ENCODE measurements at places on chromosomes 16 and 17.
A peak's percentile ranks its signal among the peaks of the same experiment; 100 is the strongest.

GRCh38 chr17:71176331-71176730 lies 944.5 kb upstream of the SOX9 start:
- no peak for DNase-seq

DNA sequence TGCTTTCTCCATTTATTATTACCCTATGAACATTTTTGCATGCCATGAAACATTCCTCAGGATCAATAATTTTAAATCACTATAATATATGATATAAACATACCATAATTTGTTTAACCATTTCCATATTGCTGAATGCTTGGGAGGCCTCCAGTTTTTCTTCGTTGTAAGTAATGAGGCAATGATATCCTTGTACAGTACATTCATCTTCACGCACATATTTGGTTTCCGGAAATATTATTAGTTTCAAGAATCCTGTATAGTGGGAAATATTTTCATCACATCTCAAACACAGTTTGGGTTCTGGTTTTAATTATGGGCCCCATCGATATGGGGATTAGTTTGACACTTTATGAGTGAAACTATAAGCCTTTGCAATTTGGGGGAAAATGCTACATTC lies 135.4 kb downstream of the HS3ST3B1 start:
- DNase-seq: no peak

DNA sequence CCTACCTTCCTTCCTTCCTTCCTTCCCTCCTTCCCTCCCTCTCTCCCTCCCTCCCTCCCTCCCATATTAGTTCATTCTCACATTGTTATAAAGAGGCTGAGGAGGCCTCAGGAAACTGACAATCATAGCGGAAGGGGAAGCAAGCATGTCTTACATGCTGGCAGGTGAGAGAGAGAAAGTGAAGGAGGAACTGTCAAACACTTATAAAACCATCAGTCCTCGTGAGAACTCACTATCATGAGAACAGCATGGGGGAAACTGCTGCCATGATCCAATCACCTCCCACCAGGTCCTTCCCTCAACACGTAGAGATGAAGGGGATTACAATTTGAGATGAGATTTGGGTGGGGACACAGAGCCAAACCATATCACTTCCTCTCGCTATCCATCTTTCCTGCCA lies 281.6 kb upstream of the FOXF1 start:
- no peak for DNase-seq

GRCh38 chr16:81647527-81647926 lies 131.6 kb upstream of the PLCG2 start:
- DNase-seq: peak; percentile 28

DNA sequence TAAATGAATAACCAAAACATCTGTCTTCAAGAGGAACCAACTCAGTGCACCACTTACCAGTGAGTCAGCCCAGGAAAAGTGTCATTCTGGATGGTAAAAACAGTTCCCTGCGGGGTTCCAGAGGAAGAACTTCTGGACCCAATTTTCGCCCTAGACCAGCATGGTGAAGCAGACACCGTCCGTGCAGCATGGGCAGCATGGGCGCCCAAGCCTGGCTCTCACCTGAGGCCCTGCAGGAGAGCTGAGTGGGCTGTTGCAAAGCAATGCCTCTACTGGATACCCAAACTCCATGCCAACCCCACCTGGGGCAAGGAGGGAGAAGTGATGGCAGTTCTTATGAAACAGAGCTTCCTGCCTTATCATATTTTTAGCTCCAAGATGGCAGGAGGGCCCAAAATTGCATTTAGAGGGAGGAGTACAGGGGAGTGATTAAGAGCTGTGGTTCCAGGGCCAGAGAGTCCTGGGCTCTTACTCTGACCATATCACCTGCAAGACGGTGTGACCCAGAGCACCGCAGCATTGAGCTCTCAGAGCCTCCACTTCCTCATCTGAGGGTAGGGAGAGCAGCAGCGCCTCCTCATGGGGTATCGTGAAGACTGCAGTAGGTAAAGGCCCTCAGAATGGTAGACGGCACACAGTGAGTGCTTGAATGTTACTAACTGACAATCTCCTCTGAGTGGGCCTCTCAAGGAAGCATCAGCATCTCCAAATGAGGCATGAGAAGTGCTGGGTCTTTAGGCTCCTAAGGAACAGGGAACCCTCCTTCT lies 16.6 kb upstream of the INPP5K start:
- DNase-seq: peak; percentile 11

DNA sequence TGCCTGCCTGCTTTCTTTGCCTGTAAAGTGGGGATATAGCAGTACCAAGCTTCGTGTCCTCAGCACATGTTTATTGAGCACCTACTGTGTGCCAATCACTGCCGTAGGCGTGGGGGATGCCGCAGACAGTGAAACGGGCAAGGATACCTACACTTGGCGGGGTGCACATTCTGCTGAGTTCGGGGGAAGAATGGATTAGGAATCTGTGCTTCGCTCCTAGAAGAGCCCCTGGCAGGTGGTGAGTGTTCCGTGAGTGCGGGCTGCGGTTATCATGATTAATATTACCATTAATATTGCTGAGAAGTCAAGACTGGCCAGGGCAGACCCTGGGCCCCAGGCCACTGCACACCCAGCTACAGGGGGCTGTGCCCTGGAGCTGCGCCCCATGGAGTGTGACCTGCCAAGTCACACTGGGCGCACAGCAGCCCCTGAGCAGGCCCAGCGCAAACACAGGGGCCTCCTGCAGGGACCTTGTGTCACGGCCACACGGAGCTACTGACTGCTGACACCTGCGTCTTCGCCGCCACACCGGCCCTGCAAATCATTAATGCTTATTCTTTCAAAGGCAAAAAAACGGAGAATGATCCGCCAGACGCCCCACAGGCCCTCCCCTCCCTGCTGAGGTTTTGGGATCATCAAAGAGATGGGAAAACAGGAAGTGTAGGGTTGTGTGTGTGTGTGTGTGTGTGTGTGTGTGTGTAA lies 213.4 kb upstream of the GSE1 start:
- DNase-seq: no peak

GRCh38 chr16:66258916-66259845 lies 107.3 kb upstream of the CDH5 start:
- no peak for DNase-seq

- DNase-seq: no peak
Observed at GRCh38 chr17:39450051-39450450, 1.0 kb downstream of the MED1 start.

All from SW 1271 (cell line).